T-helper 1 cell (primary cell): ENCODE measurements at places on chromosomes 5 and 9.

GRCh38 chr9:98787766-98788335 lies 8.5 kb downstream of the ANKS6 start:
- no peak for DNase-seq

DNA sequence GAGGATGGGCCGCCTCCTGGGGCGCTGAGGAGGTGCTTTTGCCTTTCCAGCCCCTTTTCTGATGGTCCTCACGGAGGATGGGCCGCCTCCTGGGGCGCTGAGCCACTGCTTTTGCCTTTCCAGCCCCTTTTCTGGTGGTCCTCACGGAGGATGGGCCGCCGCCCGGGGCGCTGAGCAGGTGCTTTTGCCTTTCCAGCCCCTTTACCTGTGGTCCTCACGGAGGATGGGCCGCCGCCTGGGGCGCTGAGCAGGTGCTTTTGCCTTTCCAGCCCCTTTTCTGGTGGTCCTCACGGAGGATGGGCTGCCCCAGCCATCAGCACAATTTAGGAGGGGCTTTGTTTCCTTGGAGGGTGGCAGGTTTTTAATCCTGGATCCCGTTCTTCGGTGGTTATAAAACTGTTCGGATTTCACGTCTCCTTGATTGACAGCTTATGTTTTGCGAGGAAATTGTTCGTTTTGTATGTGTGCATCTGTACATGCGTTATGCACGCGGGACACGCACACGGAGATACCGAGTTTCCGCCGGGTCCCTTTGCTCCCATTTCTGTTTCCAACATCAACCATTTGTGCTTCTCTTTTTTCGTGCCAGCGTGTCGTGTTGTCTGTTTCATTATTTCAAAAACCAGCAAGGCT lies 34.7 kb upstream of the SLC9A3 start:
- no peak for DNase-seq

- DNase-seq: no peak
Measured at GRCh38 chr5:16852251-16853005, 83.7 kb downstream of the MYO10 start.

DNA sequence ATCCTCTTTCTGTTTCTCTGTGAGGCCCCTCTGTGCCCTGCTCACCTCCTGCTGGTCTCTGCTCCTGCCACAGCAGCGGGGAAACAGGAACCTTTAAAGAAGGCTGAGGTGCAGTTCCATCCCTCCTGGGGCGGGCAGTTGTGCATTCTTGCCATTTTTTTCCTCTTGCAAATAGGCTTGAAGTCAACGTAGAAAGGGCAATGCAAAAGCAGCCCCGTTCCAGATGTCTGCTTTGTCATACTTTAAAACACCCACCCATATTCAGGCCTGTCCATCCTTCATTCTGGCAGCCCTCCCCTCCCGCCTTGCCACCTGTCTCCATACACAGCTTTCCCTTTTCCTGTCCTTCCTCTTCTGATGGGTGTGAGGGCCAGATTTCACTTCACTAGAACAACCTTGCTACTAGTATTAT lies 65.4 kb upstream of the KLF9 start:
- no peak for DNase-seq

DNA sequence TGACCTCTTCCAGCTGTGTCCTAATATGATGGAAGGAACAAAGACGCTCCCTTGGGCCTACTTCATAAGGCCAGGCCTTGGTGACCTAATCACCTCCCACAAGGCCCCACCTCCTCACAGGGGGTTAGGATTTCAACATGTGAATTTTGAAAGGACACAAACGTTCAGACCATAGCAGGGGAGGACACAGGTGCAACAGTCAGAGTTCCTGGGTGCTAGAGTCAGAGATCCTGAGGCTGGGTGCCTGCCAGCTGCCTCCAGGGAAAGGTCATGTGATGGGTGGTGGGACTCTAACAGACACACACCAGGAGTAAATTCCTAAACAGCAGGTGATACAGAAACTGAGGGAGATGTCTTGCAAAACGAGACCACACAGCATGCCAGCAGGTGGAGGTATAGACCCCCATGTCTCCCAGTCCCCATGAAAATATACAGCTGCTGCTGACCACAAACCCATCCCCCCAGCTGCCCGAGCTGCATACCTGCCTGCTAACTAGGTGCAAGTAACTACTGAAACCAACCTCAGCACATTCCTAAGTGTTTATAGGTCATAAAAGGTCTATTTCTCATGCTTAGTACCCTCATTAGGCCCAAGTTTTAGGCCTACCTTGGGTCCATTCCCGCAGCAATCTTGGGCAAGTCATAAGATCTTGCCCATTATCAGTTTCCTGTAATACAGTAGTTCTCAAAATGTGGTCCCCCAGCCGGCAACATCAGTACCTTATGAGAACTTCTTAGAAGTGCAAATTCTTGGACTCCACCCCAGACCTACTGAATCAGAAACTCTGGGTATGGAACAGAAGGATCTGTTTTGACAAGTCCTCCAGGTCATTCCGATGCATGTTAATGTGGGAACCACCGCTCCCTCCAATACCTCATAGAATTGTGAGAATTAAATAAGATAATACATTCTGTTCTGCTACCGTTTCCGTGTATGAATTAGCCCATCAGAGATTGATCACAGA lies 245.3 kb downstream of the ENC1 start:
- DNase-seq: no peak

- no peak for DNase-seq
Measured at GRCh38 chr5:5767286-5767928, 344.9 kb downstream of the ICE1 start.

- DNase-seq: no peak
Measured at GRCh38 chr9:112898872-112899311, 8.2 kb upstream of the SLC46A2 start.

DNA sequence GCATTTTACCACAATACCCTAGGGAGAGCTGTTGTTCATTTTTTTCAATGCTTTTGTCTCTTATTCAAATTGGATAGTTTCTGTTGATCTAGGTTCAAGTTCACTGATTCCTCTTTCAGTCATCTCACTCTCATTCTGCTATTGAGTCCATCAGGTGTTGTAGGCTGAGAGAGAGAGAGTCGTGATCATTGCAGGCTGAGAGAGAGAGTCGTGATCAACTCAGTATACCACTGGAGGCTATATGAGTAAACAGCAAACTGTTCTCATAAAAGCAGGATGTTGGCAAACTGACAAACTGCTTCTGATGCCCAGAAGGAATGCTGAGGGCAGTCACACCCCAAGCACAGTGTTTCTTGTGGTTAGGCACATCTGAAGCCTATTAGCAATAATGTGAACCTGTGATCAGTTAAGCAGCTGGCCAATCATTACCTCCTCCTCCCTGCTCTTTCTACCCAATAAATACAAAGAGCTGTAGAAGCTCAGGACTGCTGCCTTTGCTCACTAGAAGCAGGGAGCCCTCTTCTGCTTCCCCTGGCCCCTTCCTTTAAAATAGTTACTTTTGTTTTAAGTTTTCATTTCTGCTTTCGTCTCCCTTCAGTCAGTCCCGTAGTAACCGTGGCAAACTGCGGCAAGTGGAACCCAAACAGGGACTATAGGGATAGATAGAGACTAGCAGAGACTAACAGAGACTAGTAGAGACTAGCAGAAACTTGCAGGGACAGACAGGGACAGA lies 476.1 kb upstream of the ACO1 start:
- DNase-seq: no peak

- no peak for DNase-seq
Measured at GRCh38 chr9:128903871-128904620, 16.7 kb upstream of the PHYHD1 start.

GRCh38 chr9:95757439-95757838 lies 118.1 kb upstream of the ERCC6L2 start:
- DNase-seq: no peak

GRCh38 chr5:1497795-1498622 lies 25.8 kb downstream of the LPCAT1 start:
- DNase-seq: no peak

DNA sequence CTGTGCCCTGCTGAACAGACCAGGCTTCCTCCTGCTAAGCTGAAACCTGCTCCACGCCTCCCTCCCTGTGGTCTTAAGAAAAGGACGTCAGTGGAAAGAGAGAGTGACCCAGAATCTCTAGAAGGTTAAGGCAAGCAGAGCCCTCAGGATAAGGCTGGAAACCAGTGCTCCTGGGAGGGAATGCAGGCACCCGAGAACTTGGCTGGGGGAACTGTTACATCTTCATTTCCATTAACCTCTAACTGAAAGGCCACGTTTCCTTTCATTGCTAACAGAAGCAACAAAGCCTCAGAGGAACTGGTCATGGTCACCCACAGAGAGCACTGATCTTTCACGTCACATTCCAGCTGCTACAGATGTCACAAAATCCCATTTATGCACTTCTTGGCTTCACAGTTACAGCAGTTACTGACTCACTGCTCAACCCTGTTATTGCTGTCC lies 26.1 kb upstream of the AKNA start:
- no peak for DNase-seq

- no peak for DNase-seq
Measured at GRCh38 chr5:1511048-1511447, 12.7 kb downstream of the LPCAT1 start.

- DNase-seq: no peak
Measured at GRCh38 chr9:96156171-96156974, 145.6 kb downstream of the HSD17B3 start.

DNA sequence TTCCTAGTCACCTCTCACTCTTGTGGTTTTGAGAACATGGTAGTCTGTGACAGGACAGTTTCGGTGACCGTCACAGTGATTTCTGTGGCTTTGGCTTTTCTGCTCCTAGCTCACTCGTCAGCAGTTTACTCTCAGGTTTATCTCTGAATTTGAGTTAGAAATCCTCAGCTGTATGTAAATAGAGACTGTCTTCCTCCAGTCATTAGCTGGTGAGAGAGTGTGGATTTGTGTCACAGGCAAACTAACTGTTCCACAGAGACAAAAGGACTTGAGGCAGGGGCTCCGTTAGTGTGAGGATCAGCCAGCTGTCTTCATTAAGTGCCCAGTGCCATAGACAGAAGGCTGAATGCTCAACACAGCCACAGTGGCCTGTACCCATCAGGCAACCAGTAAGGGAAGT lies 131.4 kb downstream of the CD180 start:
- DNase-seq: no peak

DNA sequence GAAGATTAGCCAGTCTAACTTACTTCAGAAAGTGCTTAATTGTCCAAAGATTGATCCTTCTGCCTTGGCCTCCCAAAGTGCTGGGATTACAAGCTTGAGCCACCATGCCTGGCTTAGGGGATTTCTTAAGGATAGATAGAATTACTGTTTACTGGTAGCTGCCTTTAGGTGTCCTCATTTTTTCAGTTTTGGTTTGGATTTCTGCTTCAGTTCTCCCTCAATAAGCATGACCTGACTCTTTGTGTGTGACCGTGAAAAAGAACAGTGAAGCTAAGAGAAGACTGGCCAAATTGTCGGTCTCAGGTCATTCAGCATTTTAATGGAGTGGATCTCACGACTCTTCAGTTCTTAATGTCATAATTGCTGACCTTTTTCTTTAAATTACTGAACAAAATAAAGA lies 22.9 kb upstream of the CMYA5 start:
- DNase-seq: no peak

DNA sequence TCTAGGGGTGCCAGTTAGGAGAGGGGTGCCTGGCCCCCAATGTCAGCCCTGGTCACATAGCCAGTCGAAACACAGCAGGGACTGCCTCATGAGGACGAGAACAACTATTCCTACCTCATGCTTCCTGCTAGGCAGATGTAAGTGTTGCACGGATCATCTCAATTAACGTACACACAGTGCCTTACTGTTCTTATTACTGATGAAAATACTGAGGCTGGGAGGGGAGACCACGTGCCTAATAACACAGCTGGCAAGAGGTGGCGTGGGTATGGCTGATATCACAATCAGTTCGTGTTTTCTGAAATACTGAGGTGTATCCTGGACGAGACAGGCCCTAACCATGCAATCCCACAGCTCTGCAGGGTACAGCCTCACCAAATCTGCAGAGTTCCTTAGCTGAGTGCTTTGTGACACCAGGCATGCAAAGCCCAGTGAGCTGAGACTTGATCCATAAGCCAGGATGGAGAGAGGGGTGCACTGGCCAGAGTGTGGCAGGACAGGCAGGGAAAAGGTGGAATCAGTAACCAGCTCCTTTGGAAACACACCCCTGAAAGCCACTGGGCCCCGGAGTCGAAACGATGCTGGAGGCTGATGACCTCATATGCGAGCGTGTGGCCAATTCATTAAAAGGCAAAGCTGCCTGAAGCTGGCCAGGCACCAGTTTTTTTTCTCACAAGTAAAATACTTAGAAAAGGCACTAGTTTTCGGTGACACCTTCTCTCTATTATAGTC lies 63.9 kb downstream of the PRRT1B start:
- no peak for DNase-seq

- no peak for DNase-seq
Measured at GRCh38 chr5:66993882-66994281, 202.7 kb downstream of the CD180 start.

- no peak for DNase-seq
Measured at GRCh38 chr9:17876687-17877086, 297.8 kb downstream of the SH3GL2 start.
